ENCODE measurements at places on chromosomes 7 and 10.

DNA sequence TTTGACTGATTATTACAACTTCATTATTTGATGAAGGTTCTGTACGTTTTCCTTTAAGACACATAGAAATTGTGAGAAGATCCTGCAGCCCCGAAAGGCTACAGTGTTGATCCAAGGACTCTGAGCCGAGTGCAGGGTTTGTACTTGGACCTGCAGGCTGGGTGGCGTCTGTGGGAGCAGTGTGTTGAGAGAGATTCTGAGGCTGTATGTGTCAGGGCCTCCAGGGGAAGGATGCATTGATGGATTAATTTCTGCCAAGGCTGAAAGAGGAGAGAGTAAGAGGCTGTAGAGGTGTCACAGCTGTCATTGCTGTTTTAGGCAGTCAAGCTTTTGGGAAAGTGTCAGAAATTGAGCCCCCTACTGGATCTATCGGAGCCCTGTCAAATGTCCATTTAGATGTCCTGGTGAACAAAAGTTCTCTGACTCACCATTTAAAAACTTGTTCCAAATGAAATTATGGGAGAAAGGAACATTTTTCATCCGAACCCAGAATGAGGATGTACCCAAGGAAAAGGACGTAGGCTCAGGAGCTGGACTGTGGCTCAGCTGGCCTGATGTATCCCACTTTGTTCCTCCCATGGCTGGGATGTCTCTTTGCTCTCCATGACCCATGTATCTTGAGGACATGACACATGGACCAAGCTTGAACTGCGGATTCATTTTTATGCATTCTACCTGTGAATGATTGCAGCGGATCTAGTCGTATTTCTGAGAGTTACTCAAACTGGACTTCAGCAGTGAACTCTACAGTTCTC lies 102.2 kb downstream of the TCF7L2 start:
- no peak for DNase-seq
- H3K4me3 ChIP-seq, result no peak overlapping the region
- no peaks in the 10 kb centered on the region for H3K27me3 ChIP-seq
- H3K4me1 ChIP-seq, result peaks cover 6% of the 10 kb centered on the region
- H3K36me3 ChIP-seq, result no peaks in the 10 kb centered on the region
- H3K27ac ChIP-seq, result no peak overlapping the region

- no peak for DNase-seq
- no peak overlapping the region for H3K27ac ChIP-seq
- no peak overlapping the region for H3K4me3 ChIP-seq
Measured at GRCh38 chr7:158249692-158250091, 337.9 kb downstream of the PTPRN2 start.

DNA sequence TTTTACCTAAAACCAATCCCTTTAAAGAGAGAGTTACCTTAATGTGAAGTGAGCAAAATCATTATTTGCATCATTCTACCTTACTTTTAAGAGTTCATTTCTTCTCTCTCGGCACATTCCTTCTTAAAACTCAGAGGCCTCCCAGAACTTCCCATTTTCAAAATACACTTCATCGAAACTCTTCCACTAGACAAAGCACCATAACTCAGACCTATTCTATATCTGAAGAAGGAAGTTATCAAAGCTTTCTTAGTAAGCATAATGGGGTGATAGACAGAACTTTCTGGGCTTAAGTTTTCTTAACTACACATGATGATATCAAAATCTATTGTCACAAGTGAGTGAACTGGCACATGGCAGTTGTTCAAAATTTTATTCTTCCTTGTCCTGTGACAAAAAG lies 24.6 kb upstream of the GNAT3 start:
- H3K27ac ChIP-seq, result no peak overlapping the region
- H3K27me3 ChIP-seq, result no peaks in the 10 kb centered on the region
- H3K4me1 ChIP-seq, result peaks cover 5% of the 10 kb centered on the region
- no peaks in the 10 kb centered on the region for H3K36me3 ChIP-seq
- no peak for DNase-seq
- no peak overlapping the region for H3K4me3 ChIP-seq

DNA sequence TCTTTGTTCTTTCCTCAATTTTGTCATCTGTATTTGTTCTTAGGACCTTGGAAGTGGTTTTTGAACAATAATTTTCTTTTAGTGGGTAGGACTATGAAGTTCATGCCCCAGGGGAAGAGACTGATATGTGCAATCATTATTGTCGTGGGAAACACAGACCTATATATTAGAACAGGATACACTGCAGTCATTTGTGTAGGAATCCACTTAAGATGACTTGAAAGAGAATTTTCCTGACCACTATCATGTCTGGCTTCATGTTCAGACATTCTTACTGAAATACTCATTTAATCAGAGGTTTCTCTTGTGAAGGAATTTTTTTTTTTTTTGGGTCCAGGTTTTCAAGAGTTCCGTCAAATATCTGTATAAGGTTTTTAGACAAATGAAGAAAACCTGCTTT lies 163.6 kb downstream of the SUGCT start:
- H3K36me3 ChIP-seq, result no peaks in the 10 kb centered on the region
- DNase-seq, result no peak
- no peak overlapping the region for H3K27ac ChIP-seq
- no peak overlapping the region for H3K4me3 ChIP-seq
- no peaks in the 10 kb centered on the region for H3K27me3 ChIP-seq
- no peaks in the 10 kb centered on the region for H3K4me1 ChIP-seq

DNA sequence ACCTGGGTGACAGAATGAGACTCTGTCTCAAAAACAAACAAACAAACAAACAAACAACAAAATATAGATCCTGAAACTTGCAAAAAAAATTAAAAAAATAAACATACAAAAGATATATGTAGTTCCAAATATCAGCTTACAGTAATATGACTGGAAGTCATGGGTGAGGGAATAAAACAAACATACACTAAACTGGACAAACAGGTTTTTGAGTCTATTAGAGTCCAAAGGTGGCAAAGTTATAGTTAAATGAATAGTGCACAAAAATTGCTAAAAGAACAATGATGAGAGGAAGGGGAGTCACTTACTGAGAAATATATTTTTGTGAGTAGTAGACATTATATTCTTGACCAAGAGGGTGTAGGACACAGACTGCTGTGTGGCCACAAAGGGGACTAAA lies 16.7 kb upstream of the RSBN1L start:
- no peak overlapping the region for H3K4me3 ChIP-seq
- no peaks in the 10 kb centered on the region for H3K4me1 ChIP-seq
- no peak for DNase-seq

DNA sequence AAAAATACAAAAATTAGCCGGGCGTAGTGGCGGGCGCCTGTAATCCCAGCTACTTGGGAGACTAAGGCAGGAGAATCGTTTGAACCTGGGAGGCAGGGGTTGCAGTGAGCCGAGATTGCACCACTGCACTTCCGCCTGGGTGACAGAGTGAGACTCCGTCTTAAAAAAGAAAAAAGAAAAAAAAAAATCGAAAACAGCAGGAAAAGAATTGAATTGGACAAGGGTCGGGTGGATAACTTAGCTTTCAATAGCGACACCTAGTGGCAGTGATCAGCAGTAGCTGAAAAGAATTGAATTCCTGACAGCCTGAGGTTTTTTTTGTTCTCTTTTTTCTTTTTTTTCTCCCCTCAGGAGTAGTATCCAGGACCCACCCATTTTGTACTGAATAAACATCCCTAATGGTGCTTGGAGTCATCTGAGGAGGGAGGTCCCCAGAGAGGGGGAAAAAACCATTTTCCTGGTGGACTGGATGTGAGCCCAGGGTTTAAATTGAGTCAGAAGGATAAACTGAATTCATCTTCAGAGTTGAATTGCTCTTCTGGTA lies 55.1 kb downstream of the CYCS start:
- no peak for DNase-seq
- no peak overlapping the region for H3K27ac ChIP-seq
- H3K36me3 ChIP-seq, result no peaks in the 10 kb centered on the region
- H3K4me1 ChIP-seq, result peaks cover 4% of the 10 kb centered on the region
- no peak overlapping the region for H3K4me3 ChIP-seq

DNA sequence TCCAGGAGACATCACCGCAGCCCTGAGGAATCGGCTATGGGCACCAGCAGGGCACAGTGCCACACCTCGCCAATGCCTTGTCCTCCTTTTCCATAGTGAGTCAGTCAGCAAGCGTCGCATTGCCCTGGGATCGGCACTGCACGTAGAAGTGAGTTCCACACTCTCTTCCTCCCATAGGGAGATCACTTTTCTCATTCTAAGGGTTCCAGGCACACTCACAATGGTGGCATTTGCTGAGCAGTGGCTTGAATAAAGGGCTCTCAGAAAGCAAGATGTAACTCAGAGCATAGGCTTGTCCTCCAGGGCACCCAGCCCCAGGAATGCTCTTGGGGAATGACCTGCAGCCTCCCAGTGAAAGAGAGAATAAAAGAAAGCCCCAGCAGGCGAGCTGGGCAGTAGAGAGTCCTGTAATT lies 1.1 kb upstream of the VIM start:
- H3K4me1 ChIP-seq, result peaks cover 15% of the 10 kb centered on the region
- DNase-seq, result no peak
- peaks cover 8% of the 10 kb centered on the region for H3K36me3 ChIP-seq
- no peak overlapping the region for H3K4me3 ChIP-seq

DNA sequence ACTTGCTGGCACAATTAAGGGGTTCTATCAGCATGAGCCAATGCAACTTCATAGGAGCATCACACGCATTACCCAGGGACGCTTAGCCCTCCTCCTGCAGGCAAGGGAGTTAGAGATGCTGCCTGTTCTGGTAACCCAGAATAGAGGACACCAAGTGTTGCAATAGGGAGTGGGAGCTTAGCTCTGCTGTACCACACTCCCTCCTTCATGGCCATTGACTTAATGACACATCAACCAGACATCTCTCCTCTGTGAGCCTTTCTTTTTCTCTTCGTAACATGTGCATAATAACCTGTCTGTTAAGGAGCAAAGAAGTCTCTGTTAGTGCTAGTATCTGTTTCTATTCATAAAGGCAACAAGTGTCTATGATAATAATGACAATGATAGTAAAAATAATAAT lies 282.4 kb downstream of the SORCS3 start:
- no peaks in the 10 kb centered on the region for H3K36me3 ChIP-seq
- DNase-seq, result no peak
- H3K27ac ChIP-seq, result no peak overlapping the region
- H3K4me3 ChIP-seq, result no peak overlapping the region
- no peaks in the 10 kb centered on the region for H3K27me3 ChIP-seq

DNA sequence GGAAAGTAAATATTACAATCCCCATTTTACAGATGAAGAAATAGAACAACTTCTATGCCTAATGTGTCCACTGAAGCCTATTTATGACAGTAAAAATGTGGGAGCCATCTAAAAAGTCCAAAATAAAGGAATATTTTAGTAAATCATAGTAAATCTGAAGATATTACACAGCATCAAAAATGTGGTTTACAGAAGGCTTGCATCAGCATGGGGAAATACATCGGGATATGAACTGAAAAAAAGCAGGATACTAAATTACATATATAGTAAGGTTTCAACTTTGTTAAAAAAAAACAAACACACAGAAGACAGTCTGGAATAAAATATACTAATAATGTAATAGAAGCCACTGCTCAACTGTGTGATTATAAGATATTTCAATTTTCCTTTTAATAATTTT lies 20.8 kb downstream of the CPA1 start:
- no peak overlapping the region for H3K4me3 ChIP-seq
- no peaks in the 10 kb centered on the region for H3K27me3 ChIP-seq
- no peaks in the 10 kb centered on the region for H3K4me1 ChIP-seq

- no peaks in the 10 kb centered on the region for H3K36me3 ChIP-seq
- no peaks in the 10 kb centered on the region for H3K4me1 ChIP-seq
- no peak overlapping the region for H3K27ac ChIP-seq
- DNase-seq, result no peak
- no peaks in the 10 kb centered on the region for H3K27me3 ChIP-seq
Measured at GRCh38 chr7:22270371-22270770, 86.6 kb downstream of the RAPGEF5 start.

- H3K4me3 ChIP-seq, result no peak overlapping the region
- H3K27me3 ChIP-seq, result no peaks in the 10 kb centered on the region
- DNase-seq, result no peak
- H3K36me3 ChIP-seq, result no peaks in the 10 kb centered on the region
Measured at GRCh38 chr7:29405891-29406290, 157.7 kb upstream of the PRR15 start.

- no peak overlapping the region for H3K4me3 ChIP-seq
- H3K27ac ChIP-seq, result no peak overlapping the region
- H3K4me1 ChIP-seq, result peaks cover 9% of the 10 kb centered on the region
- H3K36me3 ChIP-seq, result no peaks in the 10 kb centered on the region
- no peak for DNase-seq
Measured at GRCh38 chr10:31749301-31749700, 179.3 kb downstream of the ARHGAP12 start.

- no peak overlapping the region for H3K27ac ChIP-seq
- no peaks in the 10 kb centered on the region for H3K36me3 ChIP-seq
- no peak overlapping the region for H3K4me3 ChIP-seq
- no peak for DNase-seq
Measured at GRCh38 chr7:80082213-80082612, 52.4 kb upstream of the GNAI1 start.

- no peak overlapping the region for H3K4me3 ChIP-seq
- no peaks in the 10 kb centered on the region for H3K36me3 ChIP-seq
- H3K27me3 ChIP-seq, result no peaks in the 10 kb centered on the region
- DNase-seq, result no peak
- no peaks in the 10 kb centered on the region for H3K4me1 ChIP-seq
Measured at GRCh38 chr10:129131457-129132132, 335.4 kb upstream of the MGMT start.

DNA sequence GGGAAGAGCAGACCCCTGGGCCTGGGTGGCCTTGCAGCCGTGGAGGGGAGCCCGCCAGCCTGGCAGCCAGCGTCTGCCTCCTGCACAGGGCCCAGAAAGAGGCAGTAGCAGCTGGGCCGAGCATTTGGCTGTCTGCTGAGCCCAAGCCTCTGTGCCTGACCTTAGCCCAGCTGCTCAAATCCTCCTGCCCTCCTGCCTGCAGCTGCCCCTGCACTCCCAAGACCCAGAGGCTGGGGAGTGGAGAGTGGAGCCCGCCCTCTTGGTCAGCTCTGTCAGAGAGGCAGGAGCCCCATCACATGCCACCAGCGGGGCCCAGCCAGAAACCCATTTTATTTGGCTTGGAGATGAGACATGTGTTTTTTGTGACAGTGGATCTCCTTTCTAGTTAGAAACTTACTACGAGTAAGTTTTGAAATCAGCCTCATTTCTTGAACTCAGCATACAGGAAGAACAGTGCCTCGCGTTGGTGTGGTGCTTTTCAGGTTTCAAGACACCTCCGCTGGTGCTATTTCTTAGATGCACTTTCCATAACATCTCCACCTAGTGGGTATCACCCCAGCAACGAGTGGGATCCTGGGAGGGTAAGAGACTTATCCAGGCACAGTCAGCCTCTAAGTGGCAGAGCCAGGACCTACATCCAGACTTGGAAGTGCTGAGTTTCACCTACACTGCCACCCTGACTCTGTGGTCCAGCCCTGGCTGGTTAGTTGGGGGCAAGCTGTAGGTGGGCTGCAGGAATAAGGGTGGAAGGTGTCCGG lies 477.1 kb downstream of the RPS24 start:
- H3K4me3 ChIP-seq, result no peak overlapping the region
- no peaks in the 10 kb centered on the region for H3K27me3 ChIP-seq
- DNase-seq, result no peak
- no peak overlapping the region for H3K27ac ChIP-seq
- no peaks in the 10 kb centered on the region for H3K36me3 ChIP-seq

- no peaks in the 10 kb centered on the region for H3K27me3 ChIP-seq
- DNase-seq, result no peak
- H3K36me3 ChIP-seq, result peaks cover 64% of the 10 kb centered on the region
- no peak overlapping the region for H3K27ac ChIP-seq
Measured at GRCh38 chr7:140455743-140456142, 23.6 kb downstream of the MKRN1 start.

Data from natural killer cell (primary cell).